ENCODE measurements at places on chromosomes 11 and 22.

DNA sequence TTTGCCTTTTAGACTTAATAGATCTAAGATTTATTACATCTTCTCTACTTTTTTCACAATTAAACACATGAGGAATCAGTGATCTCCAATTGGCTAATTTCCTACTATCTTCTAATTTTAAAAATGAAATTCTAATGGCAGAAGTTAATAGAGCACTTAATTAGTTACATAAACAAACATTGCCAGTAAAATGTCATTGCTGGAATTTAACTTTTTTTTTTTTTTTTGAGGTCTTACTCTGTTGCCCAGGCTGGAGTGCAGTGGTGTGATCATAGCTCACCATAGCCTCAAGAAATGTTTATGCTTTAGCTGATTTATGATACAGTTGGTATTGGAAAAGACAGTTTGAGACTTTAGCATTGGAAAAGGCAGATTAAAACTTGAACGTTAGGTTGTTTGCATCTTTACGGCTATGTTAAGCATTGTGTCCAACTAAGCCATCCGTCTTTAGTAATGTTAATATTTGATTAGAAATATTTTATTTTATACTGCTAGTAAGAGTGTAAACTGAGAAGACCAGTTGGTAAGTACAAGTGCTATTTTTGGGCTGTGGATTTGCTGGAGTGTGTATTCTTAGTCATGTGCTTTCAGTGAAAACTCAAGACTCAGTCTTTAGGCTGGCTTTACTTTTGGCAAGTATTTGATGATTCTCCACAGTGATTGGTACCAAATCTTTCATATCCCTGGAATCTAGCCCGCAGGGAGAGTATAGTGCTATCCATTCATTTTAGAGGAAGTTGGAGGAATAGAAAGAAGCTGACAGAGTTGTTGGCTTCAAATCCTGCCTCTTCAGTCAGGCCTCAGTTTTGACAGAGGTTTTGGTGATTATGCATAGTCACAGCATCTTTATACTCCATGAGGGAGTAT is 4.5 kb downstream of the ANO5 start:
- no peak for DNase-seq

DNA sequence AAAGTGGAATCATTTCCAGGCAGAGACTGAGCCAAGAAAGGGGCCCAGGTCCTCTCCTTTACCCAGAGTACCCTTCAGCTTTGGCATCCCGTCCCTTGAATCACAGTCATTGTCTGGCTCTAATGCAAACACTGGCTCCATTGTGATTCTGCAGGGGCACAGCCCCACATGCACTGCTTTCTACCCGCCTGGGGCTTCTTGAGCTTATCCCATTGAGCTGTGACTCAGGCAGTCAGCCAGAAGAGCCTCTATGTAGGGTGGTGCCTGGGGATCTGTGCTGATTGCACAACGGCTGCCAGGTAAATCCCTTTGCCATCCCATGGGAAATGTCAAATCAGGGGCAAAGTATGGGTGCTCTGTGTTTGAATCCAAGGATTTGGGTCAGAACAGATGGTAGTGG is 88.9 kb downstream of the RASSF10 start:
- no peak for DNase-seq

- no peak for DNase-seq
These were observed 8.0 kb downstream of the TKFC start for GRCh38 chr11:61340979-61341378.

DNA sequence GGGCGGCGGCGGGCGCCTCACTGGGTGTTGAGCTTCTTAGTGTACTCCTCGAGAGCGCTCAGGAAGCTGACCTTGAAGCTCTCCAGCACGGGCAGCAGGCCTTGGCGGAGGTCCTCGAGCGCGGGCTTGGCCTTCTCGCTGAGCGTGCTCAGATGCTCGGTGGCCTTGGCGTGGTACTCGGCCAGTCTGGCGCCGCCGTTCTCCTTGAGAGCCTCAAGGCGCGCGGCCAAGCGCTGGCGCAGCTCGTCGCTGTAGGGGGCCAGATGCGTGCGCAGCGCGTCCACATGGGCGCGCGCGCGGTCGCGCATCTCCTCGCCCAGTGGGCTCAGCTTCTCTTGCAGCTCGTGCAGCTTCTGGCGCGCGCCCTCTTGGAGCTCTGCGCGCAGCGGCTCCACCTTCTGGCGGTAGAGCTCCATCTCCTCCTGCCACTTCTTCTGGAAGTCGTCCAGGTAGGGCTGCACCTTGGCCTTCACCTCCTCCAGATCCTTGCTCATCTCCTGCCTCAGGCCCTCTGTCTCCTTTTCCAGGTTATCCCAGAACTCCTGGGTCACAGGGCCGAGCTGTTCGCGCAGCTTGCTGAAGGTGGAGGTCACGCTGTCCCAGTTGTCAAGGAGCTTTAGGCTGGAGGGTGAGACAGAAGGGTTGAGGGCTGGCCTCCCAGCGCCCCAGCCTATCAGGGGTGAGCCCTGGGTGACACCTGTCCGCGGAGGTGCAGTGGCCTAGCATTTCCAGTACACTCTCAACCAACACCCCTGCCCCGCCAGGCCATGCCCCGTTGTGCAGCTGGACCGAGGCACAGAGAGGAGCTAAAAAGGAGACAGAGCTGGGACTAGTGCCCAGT is 1.4 kb downstream of the APOA1 start:
- peak; percentile 53 for DNase-seq

GRCh38 chr11:19607656-19608360 is 104.8 kb upstream of the NAV2 start:
- no peak for DNase-seq

GRCh38 chr11:504053-504993 is 2.7 kb downstream of the RNH1 start:
- DNase-seq: peak; percentile 51

- DNase-seq: no peak
These were observed 28.9 kb upstream of the ZBED5 start for GRCh38 chr11:10886652-10887250.

DNA sequence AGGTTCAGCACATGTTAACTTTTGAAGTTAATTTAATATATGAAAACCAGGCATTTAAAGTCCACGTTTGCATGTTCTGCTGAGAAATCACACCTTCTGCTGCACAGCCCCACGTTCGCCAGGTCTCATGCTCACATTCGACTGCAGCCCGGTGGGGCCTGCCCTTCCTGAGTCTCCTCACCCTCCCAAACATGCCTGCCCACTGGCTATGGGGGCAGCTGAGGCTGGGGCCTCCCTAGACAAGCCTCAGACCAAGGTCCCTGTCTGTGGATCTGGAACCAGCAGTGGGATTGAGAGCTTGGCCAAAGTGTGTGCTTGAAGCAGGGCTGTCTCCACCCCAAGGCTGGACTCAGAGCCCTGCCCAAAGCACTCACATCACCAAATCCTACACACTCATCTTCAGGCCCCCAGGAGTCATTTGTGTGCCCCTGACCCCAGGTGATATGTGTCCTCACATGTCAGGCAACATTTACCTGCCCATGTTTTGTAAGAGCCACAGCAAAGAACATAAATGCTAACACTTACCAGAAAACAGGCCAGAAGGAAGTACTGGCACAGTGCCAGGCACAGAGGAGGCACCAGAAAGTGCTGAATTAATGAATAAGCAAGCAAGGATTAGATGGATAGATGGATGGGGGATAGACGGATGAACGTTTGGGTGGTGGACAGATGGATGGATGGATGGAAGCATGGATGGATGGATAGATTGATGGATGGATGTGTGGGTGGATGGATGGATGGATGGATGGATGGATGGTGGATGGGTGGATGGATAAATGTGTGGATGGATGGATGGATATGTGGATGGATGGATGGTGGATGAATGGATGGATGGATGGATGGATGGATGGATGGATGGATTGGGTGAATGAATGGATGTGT is 9.4 kb upstream of the FADD start:
- no peak for DNase-seq

GRCh38 chr11:4083198-4083597 is 11.4 kb upstream of the RRM1 start:
- DNase-seq: no peak

DNA sequence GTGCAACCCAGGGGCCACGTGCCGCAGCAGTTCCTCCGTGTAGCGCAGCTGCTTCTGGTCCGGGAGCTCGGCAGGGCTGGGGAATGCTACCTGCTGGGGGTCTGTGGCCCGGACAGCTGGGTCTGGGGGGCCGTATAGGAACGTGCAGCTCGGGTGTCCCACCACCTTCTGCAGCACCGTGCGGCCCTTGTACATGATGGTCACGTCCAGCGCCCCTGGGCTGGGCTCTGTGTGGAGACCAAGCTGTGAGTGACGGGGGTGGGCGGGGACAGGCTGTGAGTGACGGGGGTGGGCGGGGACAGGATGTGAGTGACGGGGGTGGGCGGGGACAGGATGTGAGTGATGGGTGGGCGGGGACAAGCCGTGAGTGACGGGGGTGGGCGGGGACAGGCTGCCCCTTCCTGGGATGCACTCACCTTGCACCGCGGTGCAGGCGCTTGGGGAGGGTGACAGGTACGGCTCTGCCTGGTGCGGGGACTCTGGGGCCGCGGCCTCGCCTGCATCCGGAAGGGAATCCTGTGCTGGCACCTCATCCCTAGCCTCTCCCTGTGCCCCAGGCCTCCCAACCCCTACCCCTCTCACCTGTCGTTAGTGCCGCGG is 2.3 kb downstream of the IRF7 start:
- peak; percentile 84 for DNase-seq

- peak; percentile 36 for DNase-seq
These were observed 42.0 kb downstream of the PACS1 start for GRCh38 chr11:66112041-66112491.

GRCh38 chr22:31079095-31079642 is 1.9 kb upstream of the SMTN start:
- DNase-seq: no peak

DNA sequence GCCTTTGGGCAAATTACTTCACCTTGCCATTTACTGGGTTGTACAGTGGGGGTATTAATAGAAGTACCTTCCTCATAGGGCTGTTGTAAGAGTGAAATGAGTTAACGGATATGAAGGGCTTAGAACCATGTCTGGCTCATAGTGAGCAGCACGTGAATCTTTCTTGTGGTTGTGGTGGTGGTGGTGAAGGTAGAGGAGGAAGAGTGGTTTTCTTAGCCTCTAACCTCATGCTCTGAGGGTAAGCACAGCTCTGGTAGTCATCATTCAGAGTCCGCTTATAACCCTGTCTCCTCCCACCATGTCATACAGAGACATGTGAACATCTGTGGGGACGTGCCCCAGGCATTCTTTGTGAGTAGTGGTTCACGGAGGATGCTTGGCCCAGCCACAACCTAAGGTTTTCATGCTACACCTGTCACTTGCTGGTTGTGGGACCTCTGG is 43.6 kb downstream of the TEAD1 start:
- DNase-seq: no peak

GRCh38 chr22:44063462-44064371 is 39.6 kb downstream of the PARVB start:
- DNase-seq: no peak

DNA sequence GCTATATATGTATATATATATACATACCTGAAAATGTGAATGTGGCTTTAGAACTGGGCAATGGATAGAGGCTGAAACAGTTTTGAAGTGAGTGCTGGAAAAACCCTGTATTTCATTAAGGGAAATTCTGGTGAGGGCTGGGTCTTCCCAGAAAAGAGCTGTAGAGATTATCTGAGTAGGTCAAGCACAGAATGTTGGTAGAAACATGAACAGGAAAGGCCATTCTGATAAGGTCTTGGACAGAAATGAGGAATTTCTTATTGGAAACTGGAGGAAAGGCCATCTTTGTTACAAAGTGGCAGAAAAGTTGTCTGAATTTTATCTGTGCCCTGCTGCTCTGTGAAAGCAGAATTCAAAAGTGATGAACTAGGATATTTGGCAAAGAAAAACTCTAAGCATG is 25.4 kb downstream of the RTL6 start:
- no peak for DNase-seq

GRCh38 chr11:34940026-34940677 is 23.7 kb downstream of the PDHX start:
- DNase-seq: no peak

- no peak for DNase-seq
These were observed 94.3 kb downstream of the FEZ1 start for GRCh38 chr11:125401746-125402145.

DNA sequence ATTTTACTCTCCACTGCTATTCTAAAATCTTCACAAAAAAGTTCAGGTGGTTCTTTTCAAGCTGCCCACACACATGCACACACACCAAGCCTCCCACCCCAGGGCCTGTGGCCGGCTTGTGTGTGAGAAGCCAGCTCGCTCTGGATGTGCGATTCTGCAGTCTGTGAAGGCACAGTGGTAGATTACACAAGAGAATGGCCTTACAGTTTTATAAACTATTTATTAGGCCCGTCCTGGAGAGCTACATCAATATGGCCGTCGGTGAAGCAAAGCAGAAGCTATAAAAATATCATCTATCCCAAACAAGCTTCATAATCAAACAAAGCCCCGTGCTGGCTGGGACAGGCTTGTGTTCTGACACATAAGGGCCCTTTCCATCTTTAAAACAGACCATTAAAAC is 240.5 kb downstream of the OPCML start:
- DNase-seq: no peak

GRCh38 chr11:119041821-119042514 is 11.3 kb upstream of the SLC37A4 start:
- DNase-seq: no peak

DNA sequence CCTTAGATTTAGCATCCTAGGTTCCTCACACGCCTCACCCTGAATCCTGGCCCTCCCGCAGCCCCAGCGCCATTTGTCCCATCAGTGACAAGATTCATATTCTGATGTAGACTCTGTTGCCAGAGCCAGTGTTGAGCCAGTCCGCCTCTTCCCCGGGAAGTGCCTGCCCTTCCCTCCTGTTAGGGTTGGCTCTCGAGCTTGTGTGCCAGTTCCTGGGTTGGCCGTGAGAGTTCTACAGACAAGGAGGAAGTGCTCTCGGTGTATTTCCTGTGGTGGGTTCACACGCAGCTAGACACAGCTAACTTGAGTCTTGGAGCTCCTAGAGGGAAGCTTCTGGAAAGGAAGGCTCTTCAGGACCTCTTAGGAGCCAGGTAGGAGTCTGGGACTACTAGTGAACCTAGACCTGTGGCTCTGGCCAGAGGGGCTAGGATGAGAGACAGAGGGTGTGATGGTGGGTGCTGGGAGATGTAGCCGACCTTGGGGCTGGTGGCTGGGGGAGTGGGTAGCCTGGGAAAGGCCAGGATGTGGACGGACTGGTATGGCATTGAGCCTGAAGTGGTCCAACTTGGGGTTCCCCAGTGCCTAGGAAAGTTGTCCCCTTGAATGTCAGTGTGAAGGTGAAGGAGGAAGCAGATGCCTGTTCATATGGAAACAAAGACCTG is at the start of gene IL18BP:
IL18BP (plus strand) TSS at position 261 of the 662 bp plus-strand sequence. CDS start 1,076 bp downstream, outside the sequence.
- DNase-seq: peak; percentile 88

GRCh38 chr11:60919956-60920355 is 4.3 kb upstream of the TMEM132A start:
- DNase-seq: no peak

- DNase-seq: no peak
These were observed 1415.2 kb downstream of the TBC1D22A start for GRCh38 chr22:48177631-48178030.

GRCh38 chr11:74024261-74025029 is 15.6 kb upstream of the UCP3 start:
- peak; percentile 95 for DNase-seq

- DNase-seq: no peak
These were observed 1.4 kb upstream of the TBC1D22A start for GRCh38 chr22:46761017-46761416.

DNA sequence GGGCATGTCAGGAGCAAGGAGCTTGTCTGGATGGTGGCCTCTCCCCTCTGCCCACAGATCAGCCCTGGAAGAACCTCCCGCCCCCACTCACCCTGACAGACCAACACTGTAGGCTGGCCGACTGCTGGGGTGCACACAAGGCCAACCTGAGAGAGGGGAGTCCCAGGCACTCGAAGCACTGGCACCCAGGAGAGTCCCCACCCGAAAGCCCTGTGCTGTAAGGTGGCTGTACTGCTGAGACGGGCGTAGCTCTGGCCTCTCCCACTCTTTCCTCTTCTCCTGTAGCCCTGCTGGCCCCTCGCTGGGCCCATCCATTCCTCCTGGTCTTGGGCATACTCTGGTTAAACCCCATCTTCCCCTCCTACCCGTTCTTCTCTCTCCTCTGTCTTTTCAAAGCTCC is 39.7 kb downstream of the MYO7A start:
- no peak for DNase-seq
